ENCODE measurements at places on chromosomes 7 and 10.

DNA sequence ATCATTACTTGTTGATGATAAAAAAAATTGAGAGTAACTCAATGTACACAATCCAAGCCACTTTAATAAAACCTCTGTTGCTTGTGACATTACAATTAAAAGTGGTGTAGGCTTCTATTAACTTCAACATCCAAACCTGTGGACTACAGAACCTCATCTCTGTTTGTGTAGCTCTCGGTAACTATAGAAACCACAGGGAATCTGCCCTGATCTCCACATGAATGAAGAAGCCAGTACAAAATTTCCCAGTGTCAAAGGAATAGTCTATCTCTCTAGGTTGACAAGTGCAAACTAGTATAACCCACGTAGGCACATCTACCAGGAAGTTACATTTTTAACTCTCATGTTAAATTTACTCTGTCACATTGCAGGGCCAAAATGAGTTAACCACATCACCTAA lies 204.3 kb downstream of the CHCHD3 start:
- DNase-seq = no peak

DNA sequence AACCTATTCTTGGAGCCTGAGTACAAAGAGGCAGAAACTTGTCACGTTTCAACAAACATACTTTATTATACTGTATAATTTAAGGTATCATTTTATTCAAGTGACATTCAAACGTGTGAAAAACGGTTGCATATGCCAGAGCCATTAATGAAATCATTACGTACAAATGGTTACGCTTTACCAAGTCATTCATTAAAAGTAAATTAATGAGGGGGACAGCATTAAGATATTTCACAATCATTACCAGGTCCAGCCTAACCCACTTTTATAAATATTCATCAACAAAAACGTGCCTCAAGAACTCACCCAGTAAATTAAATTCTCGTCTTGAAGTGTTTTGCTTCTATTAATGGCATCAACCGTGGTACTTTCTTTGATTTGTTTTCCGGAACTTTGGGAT lies 253.0 kb downstream of the RPS24 start:
- no peak for DNase-seq

GRCh38 chr10:43125274-43125845 lies 12.9 kb upstream of the CSGALNACT2 start:
- no peak for DNase-seq

- DNase-seq = no peak
Observed at GRCh38 chr7:63040966-63041610, 957.6 kb upstream of the ZNF722 start.

DNA sequence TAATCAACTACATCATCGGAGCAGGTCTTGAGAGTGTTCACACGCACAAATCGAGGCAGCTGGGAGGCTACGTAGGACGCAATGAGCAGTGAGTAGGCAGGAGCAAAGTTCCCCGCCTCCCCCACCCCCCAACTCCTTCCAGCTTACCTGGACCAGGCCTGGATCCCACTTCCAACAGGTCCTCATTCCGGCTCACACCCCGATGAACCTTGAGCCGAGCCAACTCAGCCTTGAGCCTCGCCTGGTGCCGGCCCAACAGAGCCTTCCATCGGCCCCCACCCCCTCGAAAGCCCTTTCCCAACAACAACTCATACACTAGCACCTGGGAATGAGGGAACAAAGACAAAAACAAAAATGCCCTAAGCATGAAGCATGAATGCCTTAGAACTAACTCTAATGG lies 1.2 kb downstream of the NSUN5 start:
- DNase-seq = no peak

DNA sequence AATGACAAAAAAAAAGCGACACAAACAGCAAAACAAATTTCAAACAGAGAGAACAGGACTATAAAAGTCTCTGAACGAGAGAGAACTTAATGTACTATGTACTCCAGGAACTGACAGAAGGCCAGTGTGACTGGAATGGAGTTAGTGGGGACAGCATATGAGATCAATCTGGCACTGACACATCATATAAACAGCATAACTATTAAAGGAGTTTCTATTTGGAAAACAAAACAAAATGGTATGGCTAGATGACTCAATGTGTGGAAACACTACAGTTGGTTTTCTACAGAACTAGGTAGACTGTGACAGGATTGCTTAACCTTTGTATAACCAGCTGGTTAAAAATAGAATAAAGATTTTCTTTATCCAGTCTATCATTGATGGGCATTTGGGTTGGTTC lies 232.9 kb upstream of the KAT6B start:
- DNase-seq = no peak

- DNase-seq = no peak
Observed at GRCh38 chr7:48182718-48183369, 11.6 kb downstream of the ABCA13 start.

GRCh38 chr7:69360913-69361312 lies 237.4 kb upstream of the AUTS2 start:
- DNase-seq = no peak

GRCh38 chr10:93710333-93710909 lies 8.0 kb upstream of the FRA10AC1 start:
- no peak for DNase-seq

GRCh38 chr10:99708428-99709012 lies 23.4 kb downstream of the COX15 start:
- no peak for DNase-seq

DNA sequence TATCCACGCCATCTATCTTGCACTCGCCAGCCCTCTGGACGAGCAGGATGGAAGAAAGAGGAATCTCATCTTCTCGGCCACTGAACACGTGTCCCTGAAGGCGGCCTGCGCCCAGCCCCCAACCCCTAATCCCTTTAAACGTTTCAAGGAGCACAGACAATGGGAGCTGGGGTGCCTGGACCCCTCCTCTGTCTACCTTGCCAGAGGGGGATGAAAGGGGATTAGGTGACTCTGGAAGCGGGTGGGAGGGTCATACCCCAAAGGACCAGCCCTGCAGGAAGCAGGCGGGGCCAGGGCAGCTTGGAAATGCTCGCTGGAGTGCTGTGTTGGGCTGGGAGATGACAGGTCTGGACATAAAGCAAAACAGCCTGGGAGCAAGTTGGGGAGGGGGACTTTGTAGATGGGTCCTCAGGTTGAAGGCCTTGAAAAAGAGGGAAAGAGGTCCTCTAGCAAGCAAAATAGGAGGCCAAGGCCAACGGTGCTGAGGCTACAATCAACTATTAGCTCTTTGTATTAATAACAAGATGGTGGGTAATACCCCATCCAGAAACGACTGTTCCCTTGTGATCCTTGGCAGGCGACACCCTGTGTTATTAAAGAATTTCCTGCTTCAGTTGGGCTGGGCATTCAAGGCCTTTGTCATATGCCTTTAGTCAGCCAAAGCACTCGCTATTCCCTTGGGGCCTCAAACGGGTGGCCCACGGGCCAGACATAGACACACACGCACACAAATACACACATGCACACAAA lies 126.5 kb upstream of the UNC5B start:
- no peak for DNase-seq

- no peak for DNase-seq
Observed at GRCh38 chr10:98316661-98317060, 48.7 kb upstream of the LOXL4 start.

DNA sequence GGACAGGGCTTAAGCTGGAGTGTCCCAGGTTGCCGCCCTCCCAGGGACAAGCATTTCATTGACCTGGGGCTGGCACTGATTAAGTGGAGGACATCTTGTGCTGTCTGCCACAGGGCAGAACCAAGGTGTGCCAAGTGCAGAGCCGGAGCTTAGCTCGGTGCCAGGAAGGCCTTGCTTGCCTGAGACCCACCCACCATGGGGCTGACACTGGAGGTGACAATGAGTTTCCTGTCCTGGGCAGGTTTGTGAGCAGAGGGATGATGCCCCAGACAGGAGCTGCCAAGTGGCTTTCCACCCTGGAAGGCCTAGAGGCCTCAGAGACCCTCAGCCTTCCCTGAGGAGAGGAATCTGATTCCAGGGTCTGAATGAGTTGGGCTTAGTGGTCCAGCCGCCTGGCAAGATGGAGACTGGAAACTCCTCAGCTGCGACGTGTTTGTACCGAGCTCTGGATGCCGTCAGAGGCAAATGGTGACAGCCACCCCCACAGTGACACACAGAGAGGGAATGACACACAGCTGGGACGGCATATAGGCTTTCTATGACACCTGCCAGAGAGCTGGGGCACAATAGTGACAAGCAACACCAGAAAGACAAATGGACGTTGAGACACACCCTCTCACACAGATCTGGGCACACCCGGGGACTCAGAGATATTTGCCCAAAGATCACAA lies 2.6 kb downstream of the ADCYAP1R1 start:
- no peak for DNase-seq

- DNase-seq = no peak
Observed at GRCh38 chr7:3573151-3573550, 272.1 kb downstream of the SDK1 start.

DNA sequence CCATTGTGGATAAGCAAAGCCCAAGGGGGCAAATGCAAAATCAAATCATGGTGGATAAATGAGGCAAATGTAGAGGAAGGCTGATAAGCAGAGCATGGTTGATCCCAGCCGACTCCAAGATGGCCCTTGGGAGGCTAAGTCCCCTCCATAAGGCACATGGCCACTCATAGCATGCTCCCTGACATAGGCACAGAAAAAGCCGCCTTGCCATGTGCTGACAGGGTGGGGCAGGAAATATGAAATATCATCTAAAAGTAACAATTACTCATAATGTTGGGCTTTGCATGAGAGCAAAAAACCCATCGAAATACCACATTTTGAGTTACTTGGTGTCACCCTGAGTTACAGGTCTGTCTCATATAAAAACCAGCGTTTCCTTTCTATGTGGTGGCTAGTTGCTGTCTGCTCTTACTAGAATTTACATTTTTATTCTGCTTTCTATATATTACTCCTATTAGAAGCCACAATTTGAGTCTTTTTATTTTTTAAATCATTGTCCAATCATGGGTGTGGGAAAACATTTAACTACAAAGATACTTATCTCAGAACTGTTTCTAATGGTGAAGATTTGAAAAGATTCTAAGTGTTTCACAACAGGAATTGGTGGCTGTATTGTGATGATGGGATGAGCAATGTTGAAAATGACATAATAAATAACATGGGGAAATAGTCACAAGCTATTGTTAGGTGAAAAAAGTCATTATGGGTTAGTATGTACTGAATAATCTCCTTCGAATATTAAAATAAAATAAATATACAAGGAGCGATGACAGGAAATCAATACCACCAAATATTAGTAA lies 102.7 kb downstream of the CUBN start:
- DNase-seq = peak; percentile 36

DNA sequence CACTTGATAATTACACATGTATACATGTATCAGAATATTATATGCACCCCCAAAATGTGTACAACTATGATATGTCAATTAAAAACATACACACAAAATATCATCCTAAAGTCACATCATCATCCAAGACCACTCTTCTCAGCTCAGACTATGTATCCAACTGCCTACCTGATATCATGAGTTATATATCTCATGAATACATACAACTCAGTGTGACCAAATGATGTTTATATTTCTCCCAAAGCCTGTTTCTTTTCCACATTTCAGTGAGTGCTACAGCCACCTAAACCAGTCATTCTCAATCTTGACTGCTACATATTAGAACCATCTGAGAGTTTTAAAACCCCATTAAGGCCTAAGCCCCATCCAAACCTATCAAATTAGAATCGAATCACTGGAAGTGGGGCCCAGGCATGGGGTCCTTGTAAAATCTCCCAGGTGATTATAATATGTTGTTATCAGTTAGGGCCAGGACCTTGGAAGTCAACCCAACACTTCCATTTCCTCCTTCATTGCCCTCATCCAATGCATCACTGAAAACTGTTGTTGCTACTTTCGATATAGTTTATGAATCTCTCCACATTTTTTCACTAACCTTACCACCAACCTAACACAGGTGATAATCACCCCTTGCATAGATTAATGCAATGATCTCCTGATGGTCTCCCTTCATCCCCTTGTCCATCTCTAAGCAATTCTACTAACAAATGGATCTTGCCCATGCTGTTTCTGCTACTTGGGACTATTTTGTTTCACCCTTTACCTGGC lies 53.8 kb upstream of the ITGB8 start:
- DNase-seq = no peak

- DNase-seq = no peak
Observed at GRCh38 chr10:132908621-132909295, 33.6 kb downstream of the CFAP46 start.

- DNase-seq = no peak
Observed at GRCh38 chr10:48517911-48518811, 86.7 kb downstream of the ARHGAP22 start.

DNA sequence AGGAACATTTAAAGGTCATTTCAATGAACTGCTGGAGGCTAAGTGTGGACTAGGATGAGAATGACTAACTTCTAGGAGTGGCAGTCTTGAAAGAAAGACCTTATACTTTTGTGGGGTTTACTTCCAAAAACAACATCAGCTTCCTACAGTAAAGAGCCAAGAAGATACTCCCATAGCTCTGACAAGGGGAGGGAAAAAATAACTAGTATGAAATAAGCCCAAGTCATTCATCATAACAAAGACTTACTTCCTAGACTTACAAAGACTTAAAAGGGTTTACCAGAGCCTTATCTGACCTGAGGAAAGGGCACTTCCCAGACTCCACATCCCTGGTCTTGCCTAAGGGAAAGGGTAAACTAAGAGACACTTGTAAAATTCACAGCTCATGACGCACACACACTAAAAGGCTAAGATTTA lies 31.7 kb downstream of the ARHGAP12 start:
- no peak for DNase-seq

DNA sequence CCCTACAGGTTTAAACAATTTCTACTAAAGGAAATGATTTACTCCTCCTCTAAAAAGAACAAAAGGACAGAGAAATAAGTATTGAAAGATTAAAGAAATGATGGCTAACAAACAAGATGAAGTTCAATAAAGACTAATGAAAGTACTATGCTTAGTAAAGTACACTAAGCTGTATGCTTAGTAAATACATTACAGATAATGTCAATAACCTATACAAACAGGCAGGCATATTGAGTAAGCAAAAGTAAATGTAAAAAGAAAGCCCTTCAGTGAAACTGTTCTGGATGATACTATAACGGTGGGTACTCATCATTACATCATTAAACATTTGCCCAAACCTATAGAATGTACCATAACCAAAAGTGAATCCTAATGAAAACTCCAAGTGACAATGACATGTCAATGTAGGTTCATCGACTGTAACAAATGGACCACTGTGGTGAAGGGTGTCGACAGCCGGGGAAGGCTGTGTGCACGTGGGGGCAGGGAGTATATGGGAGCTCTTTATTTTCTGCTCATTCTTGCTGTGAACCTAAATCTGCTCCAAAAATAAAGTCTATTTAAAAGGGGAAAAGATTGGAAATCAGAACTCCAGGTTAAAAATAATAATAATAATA lies 34.0 kb downstream of the CYTH3 start:
- DNase-seq = no peak

GRCh38 chr10:43227911-43228782 lies 38.7 kb downstream of the RASGEF1A start:
- no peak for DNase-seq

GRCh38 chr10:104642658-104643302 lies 1.7 kb downstream of the SORCS3 start:
- no peak for DNase-seq

GRCh38 chr10:25103703-25104102 lies 71.1 kb upstream of the GPR158 start:
- DNase-seq = no peak

- no peak for DNase-seq
Observed at GRCh38 chr10:59181668-59182067, 5.2 kb downstream of the PHYHIPL start.

Measured in stimulated activated CD4-positive, alpha-beta T cell treated with anti-CD3 and anti-CD28 coated beads, Interleukin-1b, Interleukin-23, amount 100 ng/mL, for 4 hours (primary cell).